ENCODE measurements at places on chromosomes 3 and 15.

GRCh38 chr3:71562938-71563337 is 20.6 kb downstream of the FOXP1 start:
- no peak for DNase-seq

GRCh38 chr3:130916507-130917167 is 22.8 kb downstream of the ATP2C1 start:
- no peak for DNase-seq

- DNase-seq = peak; percentile 15
These were observed 73.0 kb downstream of the NEO1 start for GRCh38 chr15:73125219-73125618.

- no peak for DNase-seq
These were observed 180.5 kb downstream of the TAFA4 start for GRCh38 chr3:68751888-68752287.

GRCh38 chr3:109411547-109411946 is 74.2 kb upstream of the DPPA4 start:
- DNase-seq = no peak

DNA sequence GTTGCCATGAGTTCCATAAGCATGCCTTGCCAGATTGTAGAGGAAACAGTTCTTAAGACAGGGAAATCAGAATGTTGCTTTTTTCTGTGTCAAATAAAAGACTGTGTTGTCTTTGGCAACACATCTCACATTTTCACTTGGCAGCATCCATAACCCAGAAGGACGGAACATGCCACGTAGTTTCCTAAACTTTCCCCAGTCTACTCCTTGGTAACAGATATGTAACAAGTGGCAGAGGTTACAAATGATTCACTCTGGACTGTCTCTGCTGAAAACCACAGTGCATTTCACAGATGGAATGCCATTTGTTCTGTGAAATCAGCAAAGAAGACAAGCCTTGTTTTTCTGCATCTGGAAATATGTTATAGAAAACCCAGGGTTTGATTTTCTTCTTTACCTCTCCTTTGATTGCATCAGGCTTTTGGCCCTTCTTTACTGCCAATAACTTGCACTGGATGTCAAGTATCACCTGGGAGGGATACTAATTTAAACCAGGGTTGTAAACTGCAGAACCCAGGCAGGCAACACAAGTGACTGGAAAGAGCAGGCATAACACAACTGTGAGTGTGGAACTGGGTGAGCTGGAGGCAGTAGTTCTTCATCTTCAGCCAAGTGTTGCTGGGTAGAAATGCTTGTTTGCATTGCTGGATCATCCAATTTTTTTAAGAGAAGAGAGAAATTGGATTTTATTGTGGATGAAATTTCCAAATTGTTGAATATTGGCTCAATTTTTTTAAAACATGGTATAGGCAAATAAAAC is 124.4 kb upstream of the FOXB1 start:
- peak; percentile 88 for DNase-seq

DNA sequence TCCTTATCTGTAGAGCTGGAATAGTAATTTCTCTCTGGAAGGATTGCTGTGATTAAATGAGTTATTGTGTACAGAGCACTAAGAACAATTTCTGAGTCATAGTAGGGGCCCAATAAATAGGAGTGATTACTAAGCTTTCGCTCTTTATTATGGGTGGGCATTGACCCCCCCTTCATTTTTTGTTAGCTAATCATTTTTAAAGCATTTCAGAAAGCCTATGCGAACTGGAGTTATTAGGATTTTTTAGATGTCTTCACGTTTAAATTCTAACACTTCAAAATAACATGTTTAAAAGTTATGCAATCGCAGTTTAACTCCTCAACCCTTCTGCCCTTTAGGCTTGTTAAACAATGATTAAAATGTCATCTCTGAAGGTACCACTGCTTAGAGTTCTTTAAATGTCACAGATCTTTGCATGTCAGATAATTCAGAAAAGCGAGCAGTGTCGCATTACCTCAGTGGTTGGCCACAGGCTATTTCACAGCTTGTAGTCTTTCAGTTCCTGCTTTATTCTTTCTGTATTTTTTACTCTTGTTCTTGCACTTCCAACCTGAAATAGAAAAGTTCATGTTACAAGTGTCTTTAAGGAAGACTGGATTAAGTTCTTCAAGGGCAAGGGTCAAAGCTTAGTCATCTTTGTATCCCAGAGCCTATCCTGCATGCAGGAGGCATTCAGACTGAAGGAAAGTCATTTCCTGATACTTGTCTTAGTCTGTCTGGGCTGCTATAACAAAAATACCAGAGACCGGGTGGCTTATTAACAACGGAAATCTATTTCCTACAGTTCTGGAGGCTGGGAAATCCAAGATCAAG is 102.9 kb downstream of the FNDC3B start:
- peak; percentile 94 for DNase-seq

DNA sequence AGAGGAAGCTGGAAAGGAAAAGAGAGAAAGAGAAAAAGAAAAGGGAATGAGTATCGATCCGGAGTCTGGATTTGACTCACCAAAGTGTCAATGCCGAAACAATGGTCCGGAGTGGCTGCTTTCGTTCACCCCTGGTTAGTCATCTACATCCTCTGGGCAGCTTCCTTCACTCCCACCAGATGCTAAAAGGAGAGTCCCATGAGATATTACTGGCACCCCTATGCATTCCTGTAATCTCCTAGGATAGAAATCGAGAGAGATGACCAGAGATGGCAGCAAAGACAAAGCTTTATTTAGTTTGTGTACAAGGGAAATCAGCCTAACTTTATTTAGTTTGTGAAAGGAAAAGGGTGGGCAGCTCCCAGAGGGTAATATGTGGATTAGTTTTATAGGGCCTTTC is 622.2 kb downstream of the ZPLD1 start:
- DNase-seq = no peak

- no peak for DNase-seq
These were observed 15.9 kb downstream of the HPS3 start for GRCh38 chr3:149145356-149145755.

DNA sequence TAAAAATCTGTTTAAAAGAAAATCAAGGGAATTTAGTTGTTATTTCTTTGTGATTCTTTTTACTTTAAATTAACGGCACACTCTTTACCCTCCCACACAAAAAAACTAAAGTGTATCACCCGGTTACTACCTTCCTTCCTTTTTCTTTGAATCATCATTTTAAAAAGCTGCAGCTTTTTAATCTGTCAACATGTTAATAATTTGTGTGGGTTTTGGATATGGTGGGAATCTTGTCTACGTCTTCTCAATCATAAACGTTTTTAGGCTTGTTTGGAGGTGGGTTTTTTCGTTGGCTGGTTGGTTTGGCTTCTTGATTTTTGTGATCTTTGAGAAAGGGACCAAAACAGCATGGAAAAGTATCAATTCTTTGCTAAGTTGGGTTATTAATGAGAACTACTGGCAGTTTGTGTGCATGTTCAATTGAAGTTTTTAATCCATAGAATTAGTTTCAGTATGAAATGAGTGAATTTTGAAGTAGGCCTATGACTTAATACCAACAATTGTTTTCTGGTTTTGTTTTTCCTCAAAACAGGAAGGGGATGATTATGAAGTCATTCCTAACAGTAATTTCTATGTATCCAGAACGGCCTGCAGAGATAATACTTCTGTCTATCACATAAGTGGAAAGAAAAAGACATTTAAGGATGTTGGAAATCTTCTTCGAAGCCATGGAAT is 4.5 kb downstream of the SMC4 start:
- DNase-seq = no peak

DNA sequence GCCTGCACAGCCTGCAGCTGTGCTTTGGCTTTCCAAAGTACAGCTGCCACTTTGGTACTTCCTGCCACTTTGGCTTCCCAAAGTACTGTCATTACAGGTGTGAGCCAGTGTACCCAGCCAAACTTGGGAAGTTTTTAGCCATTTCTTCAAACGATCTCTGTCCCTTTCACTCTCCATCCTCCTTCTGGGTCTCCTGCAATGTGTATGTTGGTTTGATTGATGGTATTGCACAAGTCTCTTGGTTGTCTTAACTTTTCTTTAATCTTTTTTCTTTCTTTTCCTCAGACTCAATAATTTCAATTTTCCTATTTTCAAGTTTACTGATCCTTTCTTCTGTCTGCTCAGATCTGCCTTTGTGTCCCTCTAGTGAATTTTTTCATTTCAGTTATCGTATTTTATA is 99.3 kb upstream of the CFAP20DC start:
- no peak for DNase-seq

- peak; percentile 54 for DNase-seq
These were observed 46.8 kb downstream of the CYP11A1 start for GRCh38 chr15:74320352-74321247.

- DNase-seq = peak; percentile 65
These were observed 187.4 kb downstream of the FOXP1 start for GRCh38 chr3:71395927-71396695.

GRCh38 chr3:189787632-189788031 is 156.4 kb downstream of the TP63 start:
- peak; percentile 8 for DNase-seq

DNA sequence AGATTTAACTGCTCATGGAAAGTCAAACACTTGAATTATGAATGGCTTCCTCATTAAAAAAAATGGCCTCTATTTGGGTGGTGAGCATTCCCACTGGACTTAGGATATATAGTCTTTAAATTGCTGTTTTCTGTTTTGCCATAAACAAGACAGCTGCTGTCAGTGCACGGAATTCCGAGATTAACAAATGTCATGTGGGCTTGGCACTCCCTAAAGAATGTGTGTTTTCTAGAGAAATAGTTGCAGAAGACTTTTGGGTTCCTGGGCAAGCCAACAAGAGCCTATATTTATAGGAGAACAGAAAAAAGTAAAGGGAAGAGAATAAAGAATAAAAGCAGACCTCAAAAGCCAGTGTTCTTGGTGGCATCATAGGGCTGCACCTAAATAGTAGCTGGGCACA is 13.6 kb upstream of the TFG start:
- DNase-seq = no peak

- DNase-seq = no peak
These were observed 267 bp upstream of the CFAP92 start for GRCh38 chr3:128994173-128994512.

- DNase-seq = peak; percentile 45
These were observed 19.1 kb downstream of the TTC21A start for GRCh38 chr3:39126532-39127071.

DNA sequence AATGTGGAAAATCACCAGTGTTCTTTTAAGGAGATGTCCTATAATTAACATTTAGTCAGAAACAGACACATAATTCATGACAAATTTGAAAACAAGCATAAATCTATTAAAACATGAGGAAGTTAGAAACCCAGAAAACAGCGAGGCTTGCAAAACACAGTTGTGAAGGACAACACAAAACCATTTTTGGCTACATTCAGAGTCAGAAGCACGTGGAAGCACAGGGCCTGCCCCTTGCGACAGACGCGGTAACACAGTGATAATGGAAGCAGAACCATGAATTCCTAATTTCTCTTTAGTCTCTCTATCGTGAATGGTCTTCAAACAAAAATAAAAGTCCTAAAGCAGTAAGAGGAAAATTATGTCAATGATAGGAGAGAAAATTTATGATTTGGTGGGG is 12.2 kb downstream of the NCEH1 start:
- no peak for DNase-seq

GRCh38 chr3:115885621-115886020 is 262.3 kb downstream of the GAP43 start:
- peak; percentile 5 for DNase-seq

GRCh38 chr3:52194485-52195290 is 3.3 kb upstream of the ALAS1 start:
- DNase-seq = no peak

GRCh38 chr3:186107215-186108105 is 1.4 kb downstream of the ETV5 start:
- DNase-seq = peak; percentile 55

DNA sequence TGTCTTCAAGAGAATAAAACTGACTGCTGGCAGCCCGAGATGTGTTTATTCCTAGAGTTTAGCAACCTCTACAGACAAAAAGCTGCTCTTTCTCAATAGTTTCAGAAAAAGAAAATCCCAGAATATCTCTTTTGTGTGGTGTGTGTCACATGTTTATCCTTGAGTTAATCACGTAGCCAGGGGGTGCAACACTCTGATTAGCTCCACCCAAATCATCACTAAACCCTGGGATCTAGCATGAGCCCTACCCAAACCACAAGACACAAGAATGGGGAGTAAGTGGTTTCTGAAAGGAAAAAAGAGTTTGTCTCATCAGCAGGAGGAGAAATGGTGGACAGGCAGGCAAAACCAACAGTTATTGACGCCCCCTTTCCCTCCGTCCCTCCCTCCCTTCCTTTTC is 78.5 kb upstream of the AGBL1 start:
- DNase-seq = no peak

DNA sequence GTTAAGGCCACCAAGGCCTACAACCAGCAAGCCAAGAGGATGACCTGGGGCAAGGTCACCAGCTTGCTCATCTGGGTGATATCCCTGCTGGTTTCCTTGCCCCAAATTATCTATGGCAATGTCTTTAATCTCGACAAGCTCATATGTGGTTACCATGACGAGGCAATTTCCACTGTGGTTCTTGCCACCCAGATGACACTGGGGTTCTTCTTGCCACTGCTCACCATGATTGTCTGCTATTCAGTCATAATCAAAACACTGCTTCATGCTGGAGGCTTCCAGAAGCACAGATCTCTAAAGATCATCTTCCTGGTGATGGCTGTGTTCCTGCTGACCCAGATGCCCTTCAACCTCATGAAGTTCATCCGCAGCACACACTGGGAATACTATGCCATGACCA is 3.6 kb downstream of the CXCR6 start:
- DNase-seq = no peak

- no peak for DNase-seq
These were observed 907 bp downstream of the PLXNA1 start for GRCh38 chr3:126983653-126984390.

- no peak for DNase-seq
These were observed 16.5 kb downstream of the PLXNA1 start for GRCh38 chr3:126999383-126999782.

- DNase-seq = peak; percentile 57
These were observed 65.7 kb upstream of the ALDH1L1 start for GRCh38 chr3:126245811-126246727.

GRCh38 chr3:64445109-64445943 is 220.1 kb upstream of the PRICKLE2 start:
- peak; percentile 24 for DNase-seq

GRCh38 chr15:29968099-29968894 is 114.5 kb upstream of the GOLGA8J start:
- DNase-seq = no peak

DNA sequence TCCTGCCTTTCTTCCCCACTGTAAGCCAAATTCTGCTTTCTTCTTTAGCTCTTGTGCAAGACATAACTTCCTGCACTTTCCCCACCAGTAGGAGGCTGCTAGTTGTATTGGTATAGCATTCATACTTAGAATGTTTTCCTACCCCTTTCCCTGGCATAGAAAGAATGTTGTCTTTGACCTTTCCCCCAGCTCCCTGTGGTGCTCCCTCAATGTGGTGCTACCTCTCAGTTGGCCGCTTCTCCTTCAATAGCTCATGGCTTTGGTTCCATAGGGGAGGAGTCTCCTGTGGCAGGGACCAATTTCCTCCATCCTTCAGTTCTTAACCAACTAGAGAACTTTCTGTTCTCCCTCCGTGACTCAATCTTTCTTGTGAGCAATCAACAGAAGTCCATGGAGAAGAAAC is 67.5 kb upstream of the AKAP13 start:
- DNase-seq = peak; percentile 75
